CD4-positive, alpha-beta T cell treated with Interleukin-2 at 100 ng/mL for 4 hours (primary cell): ENCODE measurements at places on chromosomes 16 and 17.
A peak's percentile ranks its signal among the peaks of the same experiment; 100 is the strongest.

GRCh38 chr16:67082891-67083290, 26.9 kb upstream of the PHAF1 start:
- no peak for DNase-seq

- no peak for DNase-seq
Measured at GRCh38 chr16:11056090-11056992, 112.0 kb downstream of the CLEC16A start.

DNA sequence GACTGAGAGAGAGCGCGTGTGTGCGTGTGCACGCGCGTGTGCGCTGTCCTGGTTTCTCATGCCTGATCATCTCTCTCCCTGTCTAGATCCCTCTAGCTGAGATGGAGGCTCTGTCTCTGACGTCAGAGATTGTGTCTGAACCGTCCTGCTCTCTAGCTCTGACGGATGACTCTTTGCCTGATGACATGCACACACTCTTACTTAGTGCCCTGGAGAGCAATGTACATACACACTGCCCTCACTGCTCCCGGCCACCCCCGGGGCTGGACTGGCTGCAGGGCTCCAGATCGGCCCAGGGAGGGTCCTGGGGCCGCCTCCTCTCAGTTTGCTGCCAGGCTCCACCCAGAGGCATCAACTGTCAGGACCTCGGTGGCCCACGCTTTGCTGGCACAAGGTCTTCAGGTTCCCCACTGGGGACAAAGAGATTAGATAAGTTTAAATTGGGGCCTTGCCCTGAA, 13.1 kb upstream of the ABCC3 start:
- DNase-seq, result no peak

DNA sequence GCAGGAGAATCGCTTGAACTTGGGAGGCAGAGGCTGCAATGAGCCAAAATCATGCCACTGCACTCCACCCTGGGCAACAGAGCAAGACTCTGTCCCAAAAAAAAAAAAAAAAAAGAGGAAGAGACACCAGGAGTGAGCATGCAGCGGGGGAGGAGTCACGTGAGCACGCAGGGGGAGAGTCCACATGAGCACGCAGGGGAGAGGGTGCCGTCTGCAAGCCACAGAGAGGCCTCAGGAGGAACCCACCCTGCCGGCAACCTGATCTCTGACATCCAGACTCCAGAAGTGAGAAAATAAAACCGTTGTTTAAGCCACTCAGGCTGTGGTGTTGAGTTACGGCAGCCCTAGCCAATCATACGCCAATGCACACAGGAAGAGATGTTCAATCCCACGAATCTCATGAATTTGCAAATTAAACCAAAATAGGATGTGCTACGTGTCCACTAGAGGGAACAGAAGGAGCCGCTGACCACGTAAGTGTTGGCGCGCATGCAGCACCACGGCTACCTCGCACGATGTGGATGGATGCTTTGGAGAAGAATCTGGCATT, 42.2 kb downstream of the CCDC57 start:
- no peak for DNase-seq

DNA sequence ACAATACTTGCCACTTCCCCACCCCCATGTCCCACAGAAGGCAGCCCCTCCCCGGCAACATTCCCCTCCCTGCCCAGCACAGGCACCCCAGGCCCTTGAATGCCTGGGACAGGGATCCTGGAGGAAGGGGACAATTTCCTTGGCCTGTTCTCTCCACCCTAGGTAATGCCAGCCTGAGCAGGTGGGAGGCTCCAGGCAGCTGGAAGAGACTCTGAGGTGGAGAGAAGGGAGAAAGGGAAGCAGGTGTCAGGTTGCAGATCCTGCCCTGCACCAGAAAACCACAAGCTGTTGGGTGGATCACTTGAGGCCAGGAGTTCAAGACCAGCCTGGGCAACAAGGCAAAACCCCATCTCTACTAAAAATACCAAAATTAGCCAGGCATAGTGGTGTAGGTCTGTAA, 8.9 kb downstream of the MPP2 start:
- DNase-seq, result no peak

- DNase-seq, result no peak
Measured at GRCh38 chr17:27888945-27889344, 4.2 kb downstream of the LYRM9 start.

DNA sequence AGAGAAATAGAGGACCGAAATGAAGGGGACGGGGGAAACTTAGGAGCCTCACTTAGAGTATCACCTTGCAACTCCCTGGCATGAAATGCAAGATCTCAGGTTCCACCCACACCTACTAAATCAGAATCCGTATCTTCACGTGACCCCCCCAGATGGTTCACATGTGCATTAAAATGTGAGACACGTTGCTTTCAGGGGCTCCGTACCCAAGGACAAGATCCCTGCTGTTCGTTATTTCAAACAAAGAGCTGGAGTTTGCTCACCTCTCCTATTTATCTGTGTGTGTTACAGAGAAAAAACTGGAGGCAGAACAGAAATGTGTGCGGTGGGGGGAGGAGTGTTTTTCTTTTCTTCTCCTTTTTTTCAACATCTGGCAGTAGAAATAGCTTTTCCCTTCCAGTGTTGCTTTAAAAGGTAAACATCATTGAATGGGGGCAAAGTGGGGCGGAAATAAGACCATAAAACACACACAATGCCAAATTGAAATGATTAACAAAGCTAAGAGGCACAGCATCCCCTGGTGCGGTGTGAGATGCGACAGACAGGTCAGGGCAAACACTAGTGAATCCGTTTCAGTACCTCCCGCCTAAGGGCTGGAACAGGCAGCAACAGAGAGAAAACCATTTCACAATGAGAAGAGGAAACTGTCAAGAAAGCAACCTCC, 145.4 kb downstream of the SOX9 start:
- DNase-seq, result no peak

GRCh38 chr16:69553332-69553731, 12.4 kb upstream of the NFAT5 start:
- DNase-seq, result no peak

DNA sequence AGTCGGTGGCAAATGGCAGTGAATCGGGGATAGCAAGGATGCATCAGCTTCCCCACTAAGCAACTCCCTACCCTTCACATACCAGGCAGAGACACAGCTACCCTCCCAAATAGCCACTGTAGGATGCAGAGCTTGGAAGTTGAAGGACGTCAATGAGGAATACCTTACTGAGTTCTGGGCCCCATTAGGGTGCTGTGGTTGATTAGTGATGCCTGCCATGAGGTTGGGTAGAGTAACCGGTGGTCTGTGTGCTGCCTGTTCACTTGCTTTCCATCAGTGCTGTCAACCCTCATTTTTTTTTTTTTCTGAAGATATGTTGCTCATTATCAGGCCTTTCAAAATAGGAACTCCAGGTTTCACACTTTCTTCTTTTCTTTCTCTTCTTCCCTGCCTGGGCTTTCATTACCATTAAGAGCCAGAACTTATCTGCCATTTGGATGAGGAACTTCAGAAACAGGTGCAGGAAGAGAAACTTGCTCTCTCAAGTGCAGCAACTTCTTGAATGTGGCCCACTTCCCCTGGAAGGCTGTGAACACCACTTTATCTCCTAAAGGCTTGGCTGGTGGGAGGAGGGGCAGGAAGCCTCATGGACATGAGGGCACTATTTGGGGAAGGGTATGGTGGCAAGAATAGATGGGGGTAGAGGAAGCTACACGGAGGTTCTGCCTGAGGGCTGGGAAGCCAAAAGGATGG, 183.5 kb downstream of the NTN1 start:
- no peak for DNase-seq

- DNase-seq, result no peak
Measured at GRCh38 chr17:82304826-82305726, 12.3 kb downstream of the CD7 start.

- DNase-seq, result no peak
Measured at GRCh38 chr17:59299400-59300092, 31.9 kb upstream of the YPEL2 start.

DNA sequence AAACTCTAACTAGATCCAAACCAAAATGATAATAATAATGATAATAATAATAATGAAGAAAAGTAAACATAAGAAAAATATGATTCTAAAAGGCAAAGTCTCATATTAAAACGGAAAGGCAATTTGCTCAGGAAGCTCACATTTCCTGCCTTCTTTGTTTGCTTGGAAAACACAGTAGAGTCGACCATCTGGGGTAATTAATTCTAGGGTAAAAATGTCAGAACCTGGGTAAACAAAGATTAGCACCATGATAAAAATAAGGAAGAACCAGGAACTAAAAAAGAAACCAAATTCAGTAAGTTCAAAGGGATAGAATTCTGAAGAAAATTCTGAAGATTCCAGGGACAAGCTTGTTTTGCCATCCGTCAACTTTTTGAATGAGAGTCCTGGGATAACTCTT, 16.2 kb downstream of the KRABD2 start:
- DNase-seq, result no peak

DNA sequence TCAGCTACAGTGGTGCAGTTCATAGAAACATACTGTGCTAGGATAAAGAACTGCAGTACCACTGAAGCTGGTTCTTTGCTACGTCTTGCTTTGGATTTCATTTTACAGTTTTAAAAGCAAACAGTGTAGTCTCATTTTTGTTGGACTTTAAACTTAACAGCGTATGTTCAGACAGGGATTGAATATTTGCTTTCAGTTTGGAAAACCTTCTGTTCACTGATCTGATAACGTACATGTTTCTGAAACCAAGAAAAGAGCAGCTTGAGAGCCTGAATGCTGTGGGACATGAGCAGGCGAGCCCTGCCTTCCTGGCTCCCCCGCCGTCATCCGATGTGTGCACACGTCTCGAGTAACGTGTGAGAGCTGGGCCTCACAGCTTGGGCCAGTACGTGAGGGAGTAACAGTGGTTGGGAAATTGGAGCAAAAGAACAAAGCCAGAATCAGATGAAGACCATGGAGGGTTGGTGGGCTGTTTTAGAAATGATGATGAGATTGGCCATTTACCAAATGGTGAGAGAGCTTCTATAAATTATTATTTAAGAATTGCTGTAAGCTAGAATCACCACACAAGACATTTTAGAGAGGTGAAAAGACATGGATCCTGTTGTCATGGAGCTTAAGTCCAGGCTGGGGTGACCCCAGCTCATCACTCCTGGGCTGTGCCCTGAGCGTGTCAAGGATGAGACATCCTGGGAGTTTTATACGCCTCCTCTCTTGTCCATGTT, 20.8 kb upstream of the CLEC18C start:
- no peak for DNase-seq

DNA sequence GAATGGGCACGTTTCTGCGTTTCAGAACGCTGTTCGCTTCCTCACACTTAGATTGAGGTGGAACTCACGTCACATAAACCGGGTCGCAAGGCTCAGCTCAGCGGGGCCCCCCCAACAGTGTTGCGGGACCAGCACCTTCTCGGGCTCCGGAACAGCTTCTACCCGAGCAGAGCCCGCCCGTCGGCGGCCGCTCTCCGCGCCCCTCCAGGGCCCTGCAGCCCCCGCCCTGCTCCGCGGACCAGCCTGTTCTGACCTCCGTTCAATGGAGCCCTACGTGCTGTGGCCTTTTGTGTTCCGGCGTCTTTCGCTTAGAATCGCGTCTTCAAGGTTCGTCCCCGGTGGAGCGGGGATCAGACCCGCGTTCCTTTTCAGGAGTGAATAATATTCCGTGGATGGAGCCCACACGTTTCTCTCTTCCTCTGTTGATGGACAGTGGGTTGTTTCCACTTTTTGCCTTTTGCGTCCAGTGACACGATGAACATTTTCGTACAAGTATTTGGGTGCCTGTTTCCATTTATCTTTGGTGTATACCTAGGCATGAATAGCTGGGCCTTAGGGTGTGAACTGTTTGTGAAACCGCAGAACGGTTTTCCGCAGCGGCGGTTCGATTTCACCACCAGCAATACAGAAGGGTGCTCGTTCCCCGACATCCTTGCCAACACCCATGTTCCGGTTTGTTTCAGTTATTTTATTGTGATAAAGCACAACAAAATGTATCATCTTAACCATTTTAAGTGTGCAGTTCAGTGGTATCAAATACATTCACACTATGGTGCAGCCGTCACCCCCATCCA, 2.3 kb upstream of the SLC22A31 start:
- DNase-seq, result no peak

- peak; percentile 79 for DNase-seq
Measured at GRCh38 chr16:4660454-4661007, 32.8 kb upstream of the NUDT16L1 start.

GRCh38 chr16:53904533-53904932, 200.6 kb downstream of the FTO start:
- DNase-seq, result no peak

- no peak for DNase-seq
Measured at GRCh38 chr17:213286-214105, 32.0 kb upstream of the DOC2B start.

GRCh38 chr16:12501707-12502457, 301.8 kb downstream of the CPPED1 start:
- DNase-seq, result no peak

DNA sequence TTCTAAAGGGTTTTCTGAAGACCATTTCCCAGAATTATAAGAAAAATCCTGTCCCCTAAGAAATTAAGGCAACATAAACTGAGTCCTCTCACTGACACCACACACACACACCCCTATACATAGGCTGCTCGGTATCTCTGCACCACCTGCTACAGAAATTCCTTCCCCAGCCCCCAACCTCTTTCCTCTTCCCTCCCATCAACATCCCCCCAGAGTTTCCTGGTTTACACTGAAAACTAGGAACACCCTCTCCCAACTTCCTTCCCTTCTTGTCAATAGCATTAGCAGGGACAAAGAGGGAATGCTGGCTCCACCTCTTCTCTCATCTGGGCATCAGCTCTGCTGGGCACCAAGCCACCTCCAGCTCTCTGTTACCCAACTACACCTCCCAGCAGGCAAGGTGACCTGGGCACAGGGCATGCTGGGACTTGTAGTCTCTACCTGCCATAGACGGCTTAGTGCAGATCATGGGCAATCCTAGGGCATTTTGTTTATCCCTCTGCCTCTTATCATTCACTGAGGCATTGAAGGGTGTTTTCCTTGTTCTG, 15.7 kb downstream of the CAVIN1 start:
- DNase-seq, result peak; percentile 67

GRCh38 chr16:70744366-70744765, 56.6 kb downstream of the VAC14 start:
- no peak for DNase-seq

DNA sequence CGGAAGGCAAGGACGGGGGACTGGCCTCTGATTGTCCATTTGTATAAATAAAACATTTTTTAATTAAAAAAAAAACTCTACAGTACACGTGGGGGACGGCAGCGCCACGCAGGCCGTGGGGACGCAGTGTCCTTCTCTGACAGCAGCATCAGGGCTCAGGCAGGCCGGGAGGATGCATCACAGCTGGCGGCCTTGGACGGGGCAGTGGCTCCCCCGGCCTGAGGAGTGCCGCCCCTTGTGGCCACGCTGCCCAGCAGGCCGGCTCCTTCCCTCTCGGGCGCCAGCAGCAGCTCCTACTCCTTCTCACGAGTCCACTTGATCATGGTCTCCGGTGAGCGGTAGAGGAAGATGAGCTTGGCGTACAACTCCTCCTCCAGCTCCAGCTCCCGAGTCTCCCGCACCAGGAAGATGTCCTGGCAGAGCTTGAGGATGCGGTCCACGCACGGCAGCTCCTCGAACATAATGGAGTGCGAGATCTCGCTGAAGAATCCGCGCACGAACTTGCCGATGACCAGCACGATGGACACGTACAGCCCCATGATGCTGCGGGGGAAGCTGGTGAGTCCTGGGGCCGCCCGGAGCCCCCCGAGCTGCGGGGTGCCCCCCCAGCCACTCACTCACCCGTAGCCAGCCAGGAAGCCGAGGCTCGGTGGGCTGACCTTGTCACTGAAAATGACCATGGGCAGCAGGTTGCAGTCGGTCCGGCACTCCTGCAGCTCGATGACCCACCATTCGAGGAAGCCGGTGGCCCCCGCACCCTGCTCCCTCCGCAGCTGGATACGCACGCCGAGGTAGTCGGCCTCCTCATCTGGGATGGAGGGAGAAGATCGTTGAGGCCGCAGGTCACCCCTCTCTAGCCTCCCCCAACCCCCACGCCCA, 9.2 kb downstream of the CTU2 start:
- DNase-seq, result no peak
